ENCODE measurements at places on chromosomes 13 and 19.
A peak's percentile ranks its signal among the peaks of the same experiment; 100 is the strongest.

DNA sequence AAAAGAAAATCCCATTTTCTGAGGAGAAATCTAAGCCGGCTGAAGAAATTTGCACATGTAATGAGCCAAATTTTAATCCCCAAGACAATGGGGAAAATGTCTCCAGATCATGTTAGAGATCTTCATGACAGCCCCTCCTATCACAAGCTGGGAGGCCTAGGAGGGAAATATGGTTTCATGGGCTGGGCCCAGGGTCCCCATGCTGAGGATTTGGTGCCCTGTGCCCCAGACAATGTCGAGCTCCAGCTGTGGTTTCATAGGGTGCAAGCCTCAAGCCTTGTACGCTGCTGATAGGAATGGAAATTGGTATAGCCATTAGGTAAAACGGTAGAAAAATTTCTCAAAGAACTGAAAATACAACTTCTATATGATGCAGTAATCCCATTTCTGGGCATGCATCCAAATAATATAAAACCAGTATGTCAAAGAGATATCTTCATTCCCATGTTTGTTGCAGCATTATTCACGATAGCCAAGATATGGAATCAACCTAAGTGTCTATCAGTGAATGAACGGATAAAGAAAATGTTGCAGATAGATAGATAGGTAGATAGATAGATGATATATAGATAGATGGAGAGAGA is 19.3 kb upstream of the FREM2 start:
- ATAC-seq: no peak

DNA sequence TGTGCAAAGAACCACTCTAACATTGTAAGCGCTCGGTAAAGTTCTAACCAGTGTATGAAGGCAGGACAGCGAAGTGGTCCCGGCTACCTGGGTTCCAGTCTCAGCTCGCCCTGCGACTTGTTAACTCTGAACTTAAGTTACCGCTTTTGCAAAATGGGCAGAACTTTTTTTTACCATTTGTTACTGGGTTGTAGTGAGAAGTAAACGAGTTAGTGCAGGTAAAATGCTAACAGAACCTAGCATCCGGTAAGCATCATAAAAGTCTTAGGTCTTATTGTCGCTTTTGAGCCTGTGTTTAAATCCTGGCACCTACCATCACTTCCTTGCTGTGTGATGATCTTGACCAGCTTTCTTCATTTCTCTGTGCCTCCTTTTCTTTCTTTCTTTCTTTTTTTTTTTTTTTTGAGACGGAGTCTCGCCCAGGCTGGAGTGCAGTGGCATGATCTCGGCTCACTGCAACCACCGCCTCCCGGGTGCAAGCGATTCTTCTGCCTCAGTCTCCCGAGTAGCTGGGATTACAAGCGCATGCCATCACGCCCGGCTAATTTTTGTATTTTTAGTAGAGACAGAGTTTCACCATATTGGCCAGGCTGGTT is 734 bp upstream of the TRMT1 start:
- no peak for ATAC-seq

- ATAC-seq: peak; percentile 5
Observed at GRCh38 chr19:3068071-3068470, 5.8 kb upstream of the TLE5 start.

GRCh38 chr19:13976446-13976845 is 24.1 kb downstream of the DCAF15 start:
- ATAC-seq: no peak

DNA sequence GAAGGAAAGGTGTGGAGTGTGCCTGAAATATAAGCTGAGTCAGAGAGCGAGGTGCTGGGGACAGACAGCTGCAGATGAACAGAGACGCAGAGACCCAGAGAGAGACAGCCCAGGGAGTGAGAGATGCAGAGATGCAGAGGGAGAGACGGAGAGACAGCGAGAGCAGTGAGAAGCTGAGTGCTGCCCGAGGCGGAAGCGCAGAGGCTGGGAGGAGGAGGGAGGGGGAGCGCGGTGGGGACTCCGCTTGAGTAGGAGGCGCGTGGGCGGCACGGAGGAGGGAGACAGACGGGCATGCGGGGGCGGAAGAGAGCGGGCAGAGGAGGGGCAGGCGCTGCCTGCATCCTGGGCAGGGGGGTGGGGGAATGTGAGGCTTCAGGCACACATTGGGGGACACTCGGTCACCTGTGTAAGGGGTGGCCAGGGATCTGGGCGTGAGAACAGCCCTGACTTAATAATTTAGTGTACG is 25.7 kb downstream of the SLC8A2 start:
- ATAC-seq: no peak

DNA sequence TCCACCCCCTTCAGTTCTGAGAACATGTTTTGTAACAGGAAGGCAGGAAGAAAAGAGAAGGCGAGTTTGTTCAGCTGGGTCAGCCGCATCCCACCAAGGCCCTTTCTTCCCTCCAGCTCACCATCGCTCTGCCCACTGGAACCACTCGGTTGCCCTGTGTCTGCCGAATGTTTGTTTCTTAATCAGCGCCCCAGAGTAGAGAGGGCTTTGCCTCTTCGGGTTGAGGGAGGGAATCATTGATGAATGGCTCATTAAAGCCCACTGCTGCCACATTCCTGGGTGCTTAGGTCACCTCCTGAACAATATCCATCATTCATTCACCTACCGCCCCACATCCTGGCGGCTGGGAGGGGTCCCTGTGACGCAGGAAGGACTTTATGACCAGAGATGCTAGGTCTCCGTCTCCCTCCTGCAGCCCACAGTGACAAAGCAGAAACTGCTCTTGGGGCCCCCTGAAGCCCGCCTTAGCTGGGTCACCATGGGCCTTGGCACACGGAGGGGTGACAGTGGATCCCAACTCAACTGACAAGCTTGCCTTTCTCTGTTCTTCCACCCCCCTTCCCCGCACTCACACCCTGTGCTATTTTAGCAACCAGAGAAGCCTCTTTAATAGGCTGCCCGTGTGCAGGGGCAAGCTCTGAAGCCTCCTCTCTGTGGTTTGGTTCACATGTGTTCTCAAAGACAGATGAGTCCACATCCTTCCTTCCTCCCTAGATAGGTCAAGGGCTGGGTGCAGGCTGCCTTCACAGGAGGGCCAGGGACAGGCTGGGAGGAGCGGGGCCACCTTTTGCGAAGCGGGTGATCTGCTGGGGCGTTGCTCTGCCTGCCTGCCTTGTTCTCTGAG is 46.2 kb downstream of the ACTN4 start:
- ATAC-seq: peak; percentile 3

- ATAC-seq: peak; percentile 50
Observed at GRCh38 chr19:13920940-13921747, 15.1 kb downstream of the CC2D1A start.
